ENCODE measurements at places on chromosomes 12 and 14. TPM values are rescaled to one million over a fixed set of nuclear protein-coding genes. Genes with fewer than 3 reads are reported as not detected.

Gene IL22
- not detected for total RNA-seq

Gene RD3L
- not detected for total RNA-seq

Gene LRRC10
- not detected for total RNA-seq

Gene SERPINA12
- total RNA-seq, result not detected

Gene RERGL
- total RNA-seq, result 3.6 TPM

Gene SERPINA3
- total RNA-seq, result 1,497 TPM

Gene MYRFL
- total RNA-seq, result not detected

Gene CLECL1
- not detected for total RNA-seq

Gene WDHD1
- 3.5 TPM for total RNA-seq
